Activated CD4-positive, alpha-beta memory T cell treated with anti-CD3 and anti-CD28 coated beads, Interleukin-2, amount 10 ng/mL, durations not matched to agents 7 days and 5 days (primary cell): ENCODE measurements at places on chromosomes 12 and 14. TPM values are rescaled to one million over a fixed set of nuclear protein-coding genes. Genes with fewer than 3 reads are reported as not detected.

Gene KRT6B
- total RNA-seq = not detected

GRCh38 chr14:68828698-68829097 lies 35.8 kb upstream of the ZFP36L1 start:
- H3K27ac ChIP-seq = no peak overlapping the region
- no peak for DNase-seq
- H3K27me3 ChIP-seq = peaks cover 20% of the 10 kb centered on the region
- H3K4me1 ChIP-seq = no peaks in the 10 kb centered on the region
- no peaks in the 10 kb centered on the region for H3K36me3 ChIP-seq

GRCh38 chr14:74533576-74533975 lies 40.0 kb downstream of the ISCA2 start:
- no peaks in the 10 kb centered on the region for H3K36me3 ChIP-seq
- no peaks in the 10 kb centered on the region for H3K27me3 ChIP-seq
- no peaks in the 10 kb centered on the region for H3K4me1 ChIP-seq
- no peak overlapping the region for H3K27ac ChIP-seq
- no peak overlapping the region for H3K4me3 ChIP-seq
- DNase-seq = no peak

Gene MON2
- total RNA-seq = 42.0 TPM
